COLO829 (cell line): ENCODE measurements at places on chromosomes 4 and X.

GRCh38 chr4:95536650-95537049, 12.1 kb downstream of the UNC5C start:
- no peak for DNase-seq

GRCh38 chr4:15414551-15415091, 13.2 kb upstream of the C1QTNF7 start:
- DNase-seq, result no peak

GRCh38 chr4:119587796-119588195, 40.8 kb downstream of the PDE5A start:
- DNase-seq, result no peak

GRCh38 chr4:8039290-8039689, 99.6 kb upstream of the AFAP1 start:
- DNase-seq, result no peak

GRCh38 chr4:47373709-47374108, 89.8 kb downstream of the COMMD8 start:
- no peak for DNase-seq

- DNase-seq, result no peak
These were observed 116.3 kb upstream of the SFRP2 start for GRCh38 chr4:153905231-153905630.

GRCh38 chr4:125677665-125678307, 363.0 kb downstream of the FAT4 start:
- no peak for DNase-seq

DNA sequence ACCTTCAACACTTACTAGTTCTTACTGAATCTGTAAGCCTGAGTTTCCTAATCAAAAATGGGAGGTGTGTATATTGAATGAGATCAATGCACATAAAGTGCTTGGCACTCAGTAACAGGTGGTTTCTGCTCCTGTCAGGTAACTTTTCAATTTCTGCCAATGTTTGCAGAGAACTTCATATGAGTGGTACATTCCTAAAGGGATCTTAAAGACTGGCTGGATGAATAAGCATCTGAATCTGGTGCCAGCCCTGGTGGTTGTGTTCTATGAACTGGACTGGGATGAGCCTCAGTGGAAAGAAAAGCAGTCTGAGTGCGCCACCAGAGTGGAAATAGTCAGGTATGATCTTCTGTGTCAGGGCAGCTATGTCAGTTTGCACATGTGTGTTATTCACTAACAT, 7.0 kb downstream of the TRAPPC11 start:
- no peak for DNase-seq

DNA sequence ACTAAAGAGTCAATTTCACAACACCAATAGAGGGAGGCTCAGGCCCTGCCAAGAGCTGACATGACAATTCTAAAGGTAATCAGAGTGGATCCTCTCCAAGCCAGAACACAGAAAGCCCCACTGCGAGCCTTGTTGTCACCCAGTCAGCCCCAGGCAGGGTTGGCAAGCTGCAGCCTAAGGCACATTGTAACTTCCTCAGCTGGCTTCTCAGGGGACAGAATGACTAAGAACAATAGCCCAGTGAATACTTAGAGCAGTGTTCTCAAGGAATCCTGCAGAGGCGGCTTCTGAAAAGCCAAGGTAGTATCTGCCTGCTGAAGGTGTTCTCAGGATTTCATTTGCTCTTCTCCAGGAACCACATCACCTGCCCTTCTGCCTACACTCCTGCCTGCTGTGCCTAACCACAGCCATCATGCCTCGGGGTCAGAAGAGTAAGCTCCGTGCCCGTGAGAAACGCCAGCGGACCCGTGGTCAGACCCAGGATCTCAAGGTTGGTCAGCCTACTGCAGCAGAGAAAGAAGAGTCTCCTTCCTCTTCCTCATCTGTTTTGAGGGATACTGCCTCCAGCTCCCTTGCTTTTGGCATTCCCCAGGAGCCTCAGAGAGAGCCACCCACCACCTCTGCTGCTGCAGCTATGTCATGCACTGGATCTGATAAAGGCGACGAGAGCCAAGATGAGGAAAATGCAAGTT, at the start of gene MAGEB4:
Gene MAGEB4 (plus strand): TSS at position 277 of the 692 bp plus-strand sequence. CDS start 136 bp downstream, at position 413.
- DNase-seq, result no peak

DNA sequence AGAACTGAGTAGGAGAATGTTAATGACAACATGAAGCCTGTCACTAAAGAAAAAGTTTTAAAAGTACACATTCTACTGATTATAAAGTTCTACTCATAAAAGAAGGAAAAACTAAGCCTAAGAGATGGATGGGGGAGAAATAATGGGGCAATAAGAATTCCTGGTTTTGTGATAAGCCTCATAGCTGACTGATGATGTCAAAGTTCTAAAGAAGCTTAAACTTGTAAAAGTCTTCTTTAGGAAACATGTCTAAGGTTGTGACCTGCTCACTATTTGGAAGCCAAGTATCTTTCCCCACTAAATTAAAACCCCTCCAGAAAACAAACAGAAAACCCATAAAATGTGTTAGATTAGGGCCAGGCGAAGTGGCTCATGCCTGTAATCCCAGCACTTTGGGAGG, 232.9 kb upstream of the GIMD1 start:
- no peak for DNase-seq

DNA sequence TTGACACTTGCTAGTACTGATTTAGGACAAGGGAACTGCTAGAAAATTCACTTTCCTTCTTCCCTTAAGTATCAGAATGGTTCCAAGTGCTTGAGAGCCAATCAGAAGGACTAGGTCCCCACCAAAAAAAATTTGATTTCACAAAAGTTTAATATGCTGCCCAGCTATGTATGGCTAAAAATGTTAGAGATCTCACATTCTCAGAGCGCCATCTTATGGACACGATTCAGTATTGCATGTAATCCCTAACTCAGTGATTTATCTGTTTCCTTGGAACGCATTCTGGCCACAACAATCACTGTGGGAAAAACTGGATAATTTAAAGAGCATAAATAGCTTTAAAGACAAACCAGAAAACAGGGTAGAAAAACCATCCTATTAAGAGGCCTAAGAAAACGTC, 255.1 kb upstream of the GPC4 start:
- DNase-seq, result peak; percentile 50

DNA sequence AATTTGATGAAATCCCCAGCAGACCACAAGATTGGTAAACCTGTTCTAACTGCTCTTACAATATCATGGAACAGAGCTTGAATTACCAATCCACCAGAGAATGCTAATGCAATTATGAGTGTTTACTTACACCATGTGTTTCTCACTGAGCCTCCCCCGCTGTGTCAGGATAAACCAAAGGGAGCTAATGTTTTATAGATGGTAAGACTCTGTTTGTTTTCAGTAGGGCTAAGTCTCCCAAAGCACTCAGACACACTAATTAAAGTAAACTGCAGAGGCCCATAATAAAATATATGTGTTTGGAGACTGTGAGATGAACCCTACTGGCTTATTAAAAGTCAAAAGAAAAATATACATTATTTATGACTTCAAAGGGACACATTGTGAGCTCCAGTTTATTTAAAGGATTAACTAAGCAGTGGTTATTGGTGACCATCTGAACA, 261.7 kb upstream of the FAM241A start:
- no peak for DNase-seq

- DNase-seq, result no peak
These were observed 35.7 kb upstream of the MAB21L2 start for GRCh38 chr4:150546286-150546685.

DNA sequence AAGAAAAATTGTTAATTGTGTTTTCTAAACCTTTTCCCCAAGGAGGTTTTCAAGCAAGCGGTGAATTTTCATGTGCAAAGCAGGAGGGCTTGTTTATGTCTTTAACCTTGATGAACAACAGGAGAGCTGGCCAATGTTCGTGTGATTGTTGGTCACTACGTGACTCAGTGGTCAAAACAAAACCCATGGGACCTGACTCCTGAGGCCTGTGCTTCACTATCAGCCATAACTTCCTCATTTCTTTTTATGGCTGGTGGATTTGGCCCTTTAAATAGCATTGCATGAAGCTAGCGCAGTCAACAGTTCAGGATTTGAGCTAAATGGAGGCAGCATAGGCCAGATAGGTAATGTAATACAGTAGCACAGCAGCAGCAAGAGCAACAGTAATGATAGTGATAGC, 80.5 kb downstream of the MID1IP1 start:
- DNase-seq, result no peak

DNA sequence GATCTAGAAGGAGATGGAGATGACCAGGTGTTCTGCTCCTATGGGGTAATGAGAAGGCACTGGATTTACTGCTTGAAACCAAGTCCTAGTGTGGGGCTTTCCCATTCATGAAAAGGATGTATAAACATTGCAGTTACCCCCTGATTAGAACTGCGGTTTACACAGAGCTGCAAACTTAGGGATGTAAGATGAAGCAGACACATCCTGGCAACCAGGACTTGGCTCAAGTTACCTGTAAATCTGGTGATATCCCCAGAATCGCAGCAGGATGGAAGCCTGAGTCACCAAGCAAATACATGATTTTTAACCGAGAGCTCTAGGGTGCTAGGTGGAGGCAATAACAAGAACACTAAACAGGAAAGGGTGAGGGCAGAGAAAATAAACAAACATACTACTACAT, 178.6 kb upstream of the MAMLD1 start:
- DNase-seq, result no peak

- no peak for DNase-seq
These were observed 5.4 kb upstream of the CLDN34 start for GRCh38 chrX:9961750-9962149.

GRCh38 chrX:134936542-134936941, 54.2 kb upstream of the SMIM10 start:
- DNase-seq, result no peak

DNA sequence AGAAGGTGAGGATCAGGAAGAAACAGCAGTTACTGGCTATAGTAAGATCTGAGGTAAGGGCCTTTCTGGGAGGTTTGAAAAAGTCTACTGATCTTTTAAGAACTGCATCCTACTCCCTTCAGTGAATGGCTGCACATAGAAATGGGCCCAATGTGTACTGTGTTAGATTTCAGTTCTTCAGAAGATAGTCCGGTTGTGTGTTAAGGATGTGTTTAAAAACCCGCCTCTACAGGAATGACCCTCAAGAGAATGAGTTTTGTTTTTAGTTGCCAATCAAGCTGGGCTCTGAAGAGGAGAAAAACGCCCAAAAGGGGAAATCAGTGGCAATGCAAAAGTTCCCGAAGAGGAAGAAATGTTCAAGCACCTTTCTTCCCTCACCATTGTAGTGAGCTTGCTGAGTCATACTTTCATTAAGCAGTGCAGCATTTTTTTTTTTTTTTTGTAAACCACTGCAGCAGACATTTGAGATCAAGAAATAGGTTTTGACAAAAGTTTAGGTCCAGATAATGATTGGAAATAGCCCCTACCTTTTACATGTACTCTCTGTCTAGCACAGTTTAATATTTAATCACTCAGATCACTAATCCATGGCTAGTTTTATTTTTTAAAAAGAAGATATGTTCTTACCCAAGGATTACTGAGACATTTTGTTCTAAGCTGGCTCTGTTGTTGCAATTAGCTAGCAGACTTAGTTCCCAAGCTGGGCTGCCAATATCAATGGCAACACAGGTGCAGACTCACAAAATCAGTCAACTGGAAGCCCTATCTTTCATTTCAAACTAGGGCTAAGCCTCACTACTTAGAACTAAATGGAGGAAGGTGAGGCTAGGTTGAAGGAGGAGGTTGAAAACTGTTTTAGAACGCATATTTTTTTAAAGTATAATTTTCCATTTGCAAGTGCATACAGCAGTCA, 7.0 kb upstream of the TRPC5OS start:
- DNase-seq, result peak; percentile 3

DNA sequence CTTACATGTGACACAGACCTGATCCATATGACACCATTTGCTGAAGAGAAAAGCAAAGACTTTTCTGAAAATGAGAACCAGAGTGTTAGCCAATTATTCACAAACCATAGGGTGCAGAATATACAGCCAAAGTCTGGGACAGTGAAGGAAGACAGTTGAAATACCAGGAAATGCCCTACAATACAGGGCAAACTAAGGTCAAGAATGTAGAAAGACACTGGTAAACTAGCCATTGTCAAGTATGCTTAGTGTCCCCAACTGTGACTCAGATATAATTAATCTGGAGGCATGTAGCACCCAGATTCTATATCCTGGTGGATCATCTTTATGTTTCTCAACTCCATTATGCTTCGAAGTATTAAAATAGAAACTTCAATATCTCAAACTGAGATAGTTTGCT, 200.9 kb upstream of the FSTL5 start:
- no peak for DNase-seq

- no peak for DNase-seq
These were observed 8.8 kb upstream of the CDK16 start for GRCh38 chrX:47209508-47210238.

GRCh38 chr4:118849867-118850487, 14.1 kb upstream of the SEC24D start:
- no peak for DNase-seq

DNA sequence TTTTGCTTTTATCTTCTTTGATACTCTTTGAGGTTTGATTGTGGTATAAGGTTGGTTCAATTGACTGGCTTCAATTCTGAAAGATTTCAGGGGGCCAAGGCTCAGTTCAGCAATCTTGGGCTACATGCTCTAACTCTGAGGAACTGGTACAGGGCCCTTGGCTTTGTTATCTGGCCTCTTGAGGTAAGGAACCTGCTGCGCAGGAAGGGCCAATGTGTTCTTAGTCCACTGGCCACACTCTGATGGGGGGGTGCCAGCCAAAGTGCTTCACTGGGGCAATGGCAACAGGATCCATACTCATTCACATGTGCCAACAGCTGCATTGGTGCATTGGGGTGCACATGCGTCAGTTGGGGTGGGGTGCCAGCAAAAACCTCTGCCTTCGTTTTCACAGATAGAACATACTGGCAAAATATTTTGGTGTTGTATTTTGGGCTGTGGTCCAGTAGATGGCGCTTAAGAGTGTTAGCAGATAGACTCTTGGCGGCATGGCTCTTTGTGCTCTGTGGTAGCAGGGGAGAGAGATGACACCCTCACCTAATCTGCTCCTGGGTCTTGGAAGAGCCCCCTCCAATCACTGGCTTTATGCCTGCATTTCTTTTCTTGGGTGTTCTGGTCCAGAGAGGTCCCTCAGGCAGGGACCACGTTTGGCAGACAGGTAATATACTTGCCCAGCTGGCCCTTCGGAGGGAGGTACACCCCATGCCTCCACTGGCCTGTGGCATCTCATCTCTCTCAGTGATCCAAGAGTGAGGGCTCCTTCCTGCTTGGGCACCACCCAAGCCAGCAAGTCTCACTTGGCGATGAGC, 42.9 kb downstream of the NDST3 start:
- DNase-seq, result peak; percentile 21

GRCh38 chr4:138910195-138910913, 105.2 kb upstream of the NOCT start:
- peak; percentile 26 for DNase-seq

GRCh38 chr4:37392521-37393255, 148.1 kb downstream of the NWD2 start:
- peak; percentile 86 for DNase-seq

DNA sequence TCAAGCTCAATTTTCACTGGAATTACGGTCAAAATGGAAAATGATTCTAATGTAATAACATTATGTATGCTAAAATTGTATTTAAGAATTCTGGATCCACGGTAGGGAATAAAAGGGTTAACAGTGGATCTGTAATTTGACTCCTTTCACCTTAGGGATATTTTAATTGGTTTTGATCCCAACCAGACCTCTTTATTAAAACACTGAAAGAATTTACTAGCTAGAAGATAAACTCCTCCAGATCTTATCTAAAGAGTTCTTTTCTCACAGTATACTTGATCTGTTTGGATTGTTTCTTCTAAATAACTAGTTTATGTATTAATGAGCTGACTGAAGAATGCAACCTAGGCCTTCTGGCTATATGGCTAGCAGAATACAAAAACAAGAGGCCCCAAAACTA, 118.4 kb downstream of the DDX53 start:
- DNase-seq, result no peak

- no peak for DNase-seq
These were observed 851.4 kb downstream of the TRAM1L1 start for GRCh38 chr4:116233971-116234370.

GRCh38 chr4:13920901-13921300, 293.4 kb upstream of the BOD1L1 start:
- peak; percentile 78 for DNase-seq
